ENCODE measurements at places on chromosomes 6 and 20.

DNA sequence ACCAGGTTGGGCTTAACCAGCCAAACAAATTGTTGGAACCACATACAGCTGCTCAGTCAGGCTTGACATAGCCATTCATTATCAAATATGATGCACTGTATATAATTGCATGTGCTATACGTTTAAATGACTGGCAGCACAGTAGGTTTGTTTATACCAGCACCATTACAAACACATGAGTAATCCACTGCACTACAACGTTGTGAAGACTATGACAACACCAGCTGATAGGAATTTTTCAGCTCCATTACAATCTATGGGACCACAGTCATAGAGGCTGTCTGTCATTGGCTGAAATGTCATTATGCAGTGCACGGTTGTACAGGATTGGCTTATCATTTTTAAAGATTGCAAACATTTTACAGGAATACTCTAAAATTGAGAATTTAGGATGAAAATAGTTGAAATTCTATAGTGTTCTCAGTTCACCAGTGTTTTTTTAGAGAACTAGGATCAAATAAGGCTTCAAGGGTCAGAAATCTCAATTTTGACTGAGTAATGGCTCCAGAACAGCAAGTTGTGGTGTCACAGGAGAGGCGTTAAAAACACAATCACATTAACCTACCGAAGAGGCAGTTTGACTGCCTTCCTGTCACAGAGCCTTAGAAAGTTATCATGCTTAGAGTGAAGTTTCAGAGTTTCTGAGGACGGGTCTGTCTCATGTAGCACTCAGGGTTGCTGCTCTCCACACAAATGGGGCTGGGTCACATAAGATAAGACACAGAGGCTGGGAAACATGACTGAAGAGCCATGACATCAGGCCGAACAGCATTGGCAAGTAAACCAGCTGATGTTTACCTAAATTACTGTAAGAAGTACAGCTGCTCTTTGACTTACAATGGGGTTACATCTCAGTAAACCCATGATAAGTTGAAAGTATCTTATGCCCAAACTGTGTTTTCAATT, 60.7 kb upstream of the SMLR1 start:
- DNase-seq: no peak

DNA sequence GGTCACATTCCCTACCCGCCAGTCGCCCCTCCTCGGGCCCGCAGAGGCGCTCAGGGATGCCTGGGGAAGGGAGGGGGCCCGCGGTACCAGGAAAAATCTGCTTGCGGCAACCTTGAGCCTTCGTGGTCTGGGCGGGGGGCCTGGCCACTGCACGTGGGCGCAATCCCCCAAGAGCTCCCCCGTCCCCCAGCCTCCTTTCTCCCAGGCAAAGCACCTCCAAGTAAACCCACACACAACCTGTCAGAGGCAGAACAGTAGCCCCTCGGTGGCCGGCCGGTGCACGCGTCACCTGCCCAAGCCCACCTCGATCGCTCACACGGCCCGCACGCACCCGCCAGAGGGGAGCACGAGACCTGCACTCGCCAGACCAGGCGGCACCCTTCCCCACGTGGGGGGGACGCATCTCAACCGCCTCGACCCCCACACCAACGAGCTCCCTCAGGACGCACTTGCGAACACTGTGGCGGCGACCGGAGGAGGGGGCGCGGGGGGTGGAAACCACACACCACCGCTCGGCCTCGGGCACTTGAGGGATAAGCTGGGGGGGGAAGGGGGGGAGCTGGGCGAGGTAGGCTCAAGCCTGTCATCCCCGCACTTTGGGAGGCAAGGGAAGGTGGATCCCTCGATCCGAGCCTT, 1955.7 kb upstream of the DEFB115 start:
- no peak for DNase-seq

GRCh38 chr6:5282191-5282623, 20.9 kb downstream of the FARS2 start:
- DNase-seq: no peak

DNA sequence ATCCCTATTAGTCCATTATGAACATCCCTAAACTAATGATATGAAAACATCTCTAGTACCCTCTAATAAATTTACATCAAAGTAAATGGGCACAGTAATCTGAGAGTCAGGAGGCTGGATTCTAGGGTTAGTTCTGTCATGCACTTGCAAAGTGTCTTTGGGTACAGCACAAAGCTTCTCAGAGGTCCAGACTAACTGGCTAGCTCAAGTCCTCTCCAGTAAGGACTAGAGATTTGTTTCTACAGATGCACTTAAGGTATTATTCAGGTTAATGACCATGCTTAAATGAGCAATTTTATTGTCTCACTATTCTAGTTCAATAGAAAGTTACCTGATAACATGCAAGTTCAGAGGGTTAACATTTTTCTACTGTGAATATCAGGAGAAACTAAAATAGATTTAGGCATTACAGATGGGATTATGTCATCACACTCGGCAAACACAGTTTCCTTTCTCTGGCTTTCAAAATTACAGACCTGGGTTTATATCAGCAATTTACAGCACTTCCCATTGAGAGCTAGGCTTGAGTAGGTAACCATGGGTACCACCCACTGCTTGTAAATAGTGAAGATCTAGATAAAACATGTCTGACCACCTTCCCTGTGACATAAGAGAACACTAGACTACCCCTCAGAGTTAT, 402.9 kb upstream of the RUNX2 start:
- DNase-seq: peak; percentile 68

DNA sequence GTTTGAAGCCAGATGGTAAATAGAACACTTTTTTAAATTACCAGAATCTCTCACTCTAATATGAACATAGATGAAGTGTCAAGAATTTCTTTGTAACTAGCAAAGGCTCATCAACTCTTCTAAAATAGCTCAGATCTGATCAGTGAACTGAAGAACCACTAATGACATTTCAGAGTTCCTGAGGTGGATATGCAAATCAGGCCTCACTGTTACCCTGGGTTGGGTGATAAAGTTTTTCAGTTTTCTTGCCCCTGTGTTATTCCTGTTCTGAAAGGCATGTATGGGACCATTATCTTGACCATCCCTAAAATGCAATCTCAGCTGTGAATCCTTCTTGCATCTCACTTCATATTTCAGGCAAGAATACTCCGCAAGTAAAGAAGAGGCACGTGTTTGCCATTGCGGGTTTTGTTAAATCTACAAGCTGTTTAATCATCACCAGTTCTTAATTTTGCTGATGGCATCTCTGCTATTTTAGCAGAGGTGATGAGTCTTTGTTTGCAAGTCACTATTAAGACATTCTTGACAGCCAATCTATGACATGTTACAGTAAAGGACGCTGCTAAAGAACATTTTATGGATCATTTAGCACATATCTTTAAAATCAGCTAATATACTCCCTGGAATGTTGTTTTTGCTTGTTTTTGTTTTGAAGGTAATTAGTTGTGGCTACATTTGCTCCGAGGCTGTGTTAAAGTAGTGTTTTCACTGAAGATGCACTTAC, 47.9 kb downstream of the KHDC1L start:
- no peak for DNase-seq

DNA sequence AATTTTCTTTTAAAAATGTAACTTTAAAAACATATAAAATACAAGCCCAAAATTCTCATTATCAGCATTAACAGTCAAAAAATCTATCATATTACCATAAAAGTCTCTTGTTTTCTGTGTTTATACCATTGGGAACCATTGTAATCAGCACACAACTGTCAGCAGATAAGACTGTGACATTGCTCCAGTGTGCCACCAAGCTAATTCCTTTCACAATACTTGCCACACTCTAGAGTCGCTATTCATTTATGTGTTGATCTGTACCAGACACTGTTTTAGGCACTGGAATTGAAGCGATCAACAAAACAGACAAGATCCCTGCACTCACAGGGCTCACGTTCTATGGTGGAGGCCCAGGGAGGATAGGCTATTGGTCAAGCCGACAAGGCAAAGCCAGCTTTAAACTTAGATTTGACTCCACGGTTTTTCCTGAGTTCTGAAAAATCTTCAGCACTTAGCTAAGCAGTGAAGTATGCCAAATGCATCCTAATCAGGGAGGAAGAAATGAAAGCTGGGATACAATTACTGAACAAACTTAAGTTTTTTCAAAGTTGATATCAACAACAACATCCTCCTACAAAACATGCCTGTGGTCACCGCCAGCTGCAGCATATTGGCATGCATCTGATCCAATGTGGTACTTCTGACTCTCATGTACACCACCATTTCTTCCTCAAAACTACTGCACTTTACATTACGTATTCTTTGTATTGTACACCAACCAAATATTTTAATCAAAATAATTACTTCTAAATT, 60.5 kb downstream of the GMDS start:
- no peak for DNase-seq

- no peak for DNase-seq
Measured at GRCh38 chr6:136446579-136447187, 103.5 kb downstream of the MAP7 start.

GRCh38 chr6:90368601-90369000, 72.0 kb upstream of the BACH2 start:
- DNase-seq: peak; percentile 34

DNA sequence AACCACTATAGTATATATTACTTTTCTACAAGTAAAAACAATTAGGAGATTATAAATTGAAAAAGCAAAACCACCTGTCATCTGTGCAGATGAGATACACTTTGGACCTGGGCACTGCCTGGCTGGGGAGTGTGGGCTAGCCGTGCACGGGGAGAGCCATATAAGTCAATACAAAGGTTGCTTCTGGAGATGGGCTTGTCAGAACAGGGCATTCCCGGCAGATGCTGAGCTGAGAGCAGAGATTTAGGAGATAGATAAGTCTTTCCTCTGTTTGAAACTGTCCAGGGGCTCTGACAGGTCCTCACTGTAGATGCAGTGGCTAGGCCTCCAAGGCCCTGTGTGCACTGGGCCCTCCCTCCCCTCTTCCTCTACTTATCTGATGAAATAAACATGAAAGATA, 34.5 kb downstream of the CD164 start:
- no peak for DNase-seq

GRCh38 chr6:4259391-4259790, 124.0 kb upstream of the ECI2 start:
- DNase-seq: no peak

- DNase-seq: no peak
Measured at GRCh38 chr6:163559661-163560060, 145.1 kb downstream of the QKI start.

GRCh38 chr6:129475477-129476247, 234.3 kb downstream of the ARHGAP18 start:
- no peak for DNase-seq

DNA sequence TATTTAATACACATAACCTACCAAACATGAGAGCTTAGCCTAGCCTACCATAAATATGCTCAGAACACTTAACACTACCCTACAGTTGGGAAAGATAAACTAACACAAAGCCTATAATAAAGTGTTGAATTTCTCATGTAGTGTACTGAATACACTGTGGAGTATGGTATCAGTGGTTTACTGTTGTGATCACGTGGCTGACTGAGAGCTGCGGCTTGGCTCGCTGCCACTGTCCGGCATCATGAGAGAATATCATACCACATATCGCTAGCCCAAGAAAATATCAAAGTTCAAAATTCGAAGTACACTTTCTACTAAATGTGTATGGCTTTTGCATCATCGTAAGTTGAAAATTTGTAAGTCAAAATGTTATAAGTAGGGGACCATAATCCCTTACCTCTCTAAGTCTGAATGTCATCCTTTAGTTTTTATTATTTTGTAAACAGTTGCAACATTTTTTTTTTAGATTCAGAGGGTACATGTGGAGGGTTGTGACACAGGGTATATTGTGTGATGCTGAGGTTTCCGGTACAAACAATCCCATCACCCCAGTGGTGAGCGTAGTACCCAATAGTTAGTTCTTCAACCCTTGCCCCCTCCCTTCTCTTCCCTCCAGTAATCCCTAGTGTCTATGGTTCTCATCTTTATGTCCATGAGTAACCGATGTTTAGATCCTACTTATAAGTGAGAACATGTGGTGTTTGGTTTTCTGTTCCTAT, 14.6 kb upstream of the TAAR1 start:
- DNase-seq: no peak

DNA sequence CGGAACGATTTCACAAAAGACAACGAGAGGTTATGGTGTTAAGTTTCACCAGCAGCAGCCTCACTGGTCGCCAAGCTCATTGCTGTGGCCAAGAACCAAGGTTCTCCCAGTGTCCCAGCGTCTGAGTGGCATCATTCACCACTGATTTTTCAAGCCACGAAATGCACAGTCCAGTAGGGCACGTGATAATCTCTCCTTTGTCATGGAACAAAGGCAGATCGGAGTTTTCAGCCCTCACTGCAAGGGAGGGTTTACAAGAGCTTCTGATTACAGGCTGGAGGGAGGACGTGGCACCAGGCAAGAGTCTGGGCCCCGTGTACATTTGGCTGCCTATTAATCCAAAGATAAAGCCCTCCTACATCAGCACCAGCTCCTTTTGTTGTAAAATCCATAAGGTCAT, 2.0 kb downstream of the CD24 start:
- DNase-seq: no peak

GRCh38 chr6:134407791-134408190, 89.9 kb upstream of the SGK1 start:
- DNase-seq: no peak

- peak; percentile 3 for DNase-seq
Measured at GRCh38 chr6:103672169-103672568, 1187.5 kb downstream of the HACE1 start.

- no peak for DNase-seq
Measured at GRCh38 chr6:4496284-4496683, 279.9 kb upstream of the CDYL start.

DNA sequence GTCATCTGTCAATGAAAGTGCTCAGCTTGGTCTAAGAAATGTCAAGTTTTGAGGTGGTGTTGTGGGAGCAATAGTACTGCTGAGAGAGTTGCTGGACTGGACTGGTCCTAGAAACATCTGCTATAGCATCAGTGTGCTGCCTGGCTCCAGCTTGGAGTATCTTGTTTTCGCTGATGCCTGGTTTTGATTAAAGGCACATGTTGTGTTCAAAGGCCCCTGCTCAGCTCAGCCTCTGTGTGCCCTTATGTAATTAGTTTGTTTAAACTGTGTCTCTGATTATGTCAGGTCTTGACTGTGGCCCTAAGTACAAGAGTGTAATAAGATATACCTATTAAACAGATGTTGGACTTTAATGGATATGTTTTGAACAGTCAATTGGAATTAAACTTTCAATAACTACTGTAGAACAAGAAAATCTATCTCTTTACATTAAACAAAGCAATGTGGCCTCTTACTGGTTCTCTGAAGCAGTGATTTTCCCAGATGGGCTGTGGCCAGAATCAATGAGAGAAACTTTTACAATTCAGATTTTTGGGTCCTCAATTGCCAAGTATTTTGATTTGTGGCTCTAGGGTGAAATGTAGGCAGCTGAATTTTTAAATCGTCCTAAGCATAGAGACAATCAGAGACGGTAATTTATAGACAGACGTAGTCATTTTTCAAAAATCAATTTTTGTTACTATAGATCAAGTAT, 668.2 kb downstream of the DHX35 start:
- DNase-seq: no peak

GRCh38 chr20:33569802-33570391, 80.0 kb downstream of the CBFA2T2 start:
- no peak for DNase-seq

GRCh38 chr20:64001607-64002011, 20.7 kb downstream of the PRPF6 start:
- DNase-seq: no peak

DNA sequence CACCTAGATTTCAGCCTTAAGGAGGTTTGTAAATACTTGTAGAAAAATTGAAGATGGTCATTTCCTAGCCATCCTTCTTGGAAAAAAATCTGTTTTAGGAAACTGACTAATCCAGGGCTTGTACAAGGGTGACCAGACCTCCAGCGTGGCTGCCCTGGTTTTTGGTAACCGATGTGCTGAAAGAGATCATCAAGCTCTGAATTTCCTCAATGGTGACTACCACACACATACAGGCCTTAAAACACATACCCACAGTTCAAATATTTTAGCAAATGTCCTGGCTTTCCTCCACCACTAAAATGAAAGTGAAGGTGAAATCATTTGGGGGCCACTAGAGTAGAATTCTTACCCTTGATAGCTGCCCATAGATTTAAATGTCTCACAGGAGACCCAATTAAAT, 215.3 kb upstream of the SUPT3H start:
- DNase-seq: no peak
